ENCODE measurements at places on chromosomes 3 and 15. TPM values are rescaled to one million over a fixed set of nuclear protein-coding genes. Genes with fewer than 3 reads are reported as not detected.

DNA sequence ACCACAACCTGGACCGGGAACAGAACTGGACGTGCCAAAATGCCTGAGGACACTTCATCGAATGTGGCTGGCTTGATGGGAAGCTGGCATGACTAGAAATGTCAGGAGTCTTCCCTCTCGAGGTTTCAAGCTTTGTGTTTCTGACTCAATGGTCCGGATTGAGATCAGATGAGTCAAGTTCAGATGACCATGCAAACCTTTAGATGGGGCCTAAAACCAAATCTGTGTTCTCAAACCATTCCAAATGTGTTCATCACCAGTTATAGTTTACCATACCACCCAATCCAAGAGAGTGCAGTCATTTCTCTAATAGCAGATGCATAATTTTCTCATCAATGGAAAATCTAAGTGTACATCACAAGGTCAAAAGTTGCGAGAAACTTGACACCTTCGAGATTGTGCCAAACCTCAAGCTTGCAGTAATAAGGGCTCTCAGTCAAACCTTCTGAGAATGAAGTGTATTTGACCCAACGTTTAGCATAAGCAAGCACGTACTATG lies 369.1 kb downstream of the RORA start:
- no peak for DNase-seq

The PLAAT1 gene
- not detected for polyA plus RNA-seq

DNA sequence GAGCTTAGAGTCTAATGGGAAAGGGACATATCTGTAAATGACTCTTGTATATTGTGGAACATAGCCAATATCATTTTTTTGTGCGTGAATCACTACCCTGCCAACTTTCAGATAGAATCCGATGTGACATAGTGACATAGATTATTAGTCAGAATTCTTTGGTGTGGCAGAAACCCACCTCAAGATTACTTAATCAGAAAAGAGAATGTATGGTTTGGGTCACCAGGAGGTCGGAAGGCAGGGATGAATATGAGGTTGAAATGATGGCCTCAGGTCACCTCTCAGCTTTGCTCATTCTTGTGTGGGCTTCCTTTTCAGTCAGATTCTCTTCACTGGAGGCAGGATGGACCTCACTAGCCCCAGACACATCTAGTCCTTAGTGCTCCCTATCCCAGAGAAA lies 41.4 kb downstream of the SNAPC5 start:
- no peak for DNase-seq

DNA sequence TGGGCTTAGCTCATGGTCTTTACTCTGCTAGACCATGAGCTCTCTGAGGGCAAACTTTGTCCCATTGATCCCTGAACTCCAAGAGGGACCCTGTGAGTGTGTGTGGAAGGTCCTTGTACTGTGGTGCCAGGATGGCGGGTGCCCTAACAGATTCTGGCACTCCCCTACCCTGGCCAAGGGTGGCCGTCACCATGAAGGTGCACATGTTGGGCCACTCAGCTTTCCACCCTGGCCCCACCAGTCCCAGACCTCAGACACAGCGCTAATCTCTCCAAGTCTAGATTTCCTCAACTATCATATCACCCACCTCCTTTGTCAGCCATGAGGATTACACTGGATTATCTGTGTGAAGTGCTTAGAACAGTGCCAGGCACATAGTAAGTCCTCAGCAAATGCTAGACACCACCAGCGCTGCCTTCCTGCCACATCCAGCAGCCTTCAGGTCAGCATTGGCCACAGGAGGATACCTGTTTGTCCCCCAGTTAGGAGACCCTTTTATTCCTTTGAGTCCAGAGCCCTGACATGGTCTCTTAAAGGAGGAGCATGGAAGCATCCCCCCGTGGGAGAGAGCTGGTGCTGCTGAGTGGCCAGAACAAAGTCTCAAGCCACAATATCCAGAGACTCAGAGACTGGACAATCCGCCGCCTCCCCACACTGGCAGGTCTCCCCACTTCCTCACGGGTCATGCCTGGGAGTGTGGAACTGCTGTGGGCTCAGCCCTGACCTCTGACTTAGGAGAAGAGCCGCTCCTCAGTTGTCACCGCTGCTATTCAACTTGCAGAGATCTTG lies 44.5 kb upstream of the SLCO2A1 start:
- DNase-seq, result no peak

Data from HepG2 (cell line).